ENCODE measurements at places on chromosomes 4 and X. TPM values are rescaled to one million over a fixed set of nuclear protein-coding genes. Genes with fewer than 3 reads are reported as not detected.

GRCh38 chrX:6175914-6176313 is 52.8 kb downstream of the NLGN4X start:
- DNase-seq: no peak

GRCh38 chr4:7610022-7610670 is 175.4 kb upstream of the PSAPL1 start:
- no peak for DNase-seq

DNA sequence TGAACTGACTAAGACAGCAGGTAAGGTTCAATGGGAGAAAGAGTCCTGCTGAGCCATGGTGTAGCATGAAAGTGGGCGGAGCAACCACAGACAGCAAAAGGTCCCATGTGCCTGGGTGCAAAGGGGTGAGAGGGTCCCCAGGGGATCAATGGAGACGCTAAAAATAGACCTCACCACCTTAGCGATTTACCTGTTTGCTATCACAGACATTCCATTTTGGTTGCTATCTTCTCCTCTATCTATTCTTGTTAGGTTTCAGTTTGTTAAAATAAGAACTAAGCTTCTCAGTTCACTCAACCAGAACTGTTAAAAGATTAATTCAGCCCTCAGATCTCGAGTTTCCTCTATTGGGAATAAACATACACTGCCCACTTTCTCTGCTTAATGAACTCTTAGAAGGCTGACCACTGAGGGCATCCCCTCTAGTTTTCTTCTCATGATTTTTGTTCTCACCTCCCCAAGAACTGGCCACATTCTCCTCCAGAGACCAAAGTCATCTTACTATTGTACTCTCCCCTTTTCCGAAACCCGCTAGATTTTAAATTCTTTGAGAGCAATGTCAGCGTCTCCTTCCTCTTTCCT is 136.7 kb downstream of the PARM1 start:
- DNase-seq: no peak

Gene EGF
- polyA plus RNA-seq: 1.3 TPM

DNA sequence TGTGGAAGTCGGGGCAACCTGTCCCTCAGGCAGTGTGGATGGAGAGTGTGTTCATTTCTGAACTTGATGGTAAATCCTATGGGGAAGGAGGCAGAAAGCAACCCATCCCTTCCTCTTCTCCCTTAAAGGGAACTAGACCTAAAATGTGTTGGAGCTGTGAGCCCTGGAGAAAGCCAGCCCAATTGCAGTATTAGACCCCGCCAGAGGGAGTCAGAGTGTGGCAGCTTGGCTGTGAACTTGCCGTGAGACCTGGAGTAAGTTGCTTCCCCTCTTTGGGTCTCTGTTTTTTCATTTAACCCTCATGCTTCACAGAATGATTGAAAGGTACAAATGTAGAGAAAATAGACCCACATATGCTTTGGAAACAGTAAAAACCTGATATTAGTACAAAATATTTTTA is 108.7 kb upstream of the PAK3 start:
- DNase-seq: no peak

All from heart left ventricle (tissue), 16 donors.